GM20000 (cell line): ENCODE measurements at places on chromosomes 6 and 20.
A peak's percentile ranks its signal among the peaks of the same experiment; 100 is the strongest.

DNA sequence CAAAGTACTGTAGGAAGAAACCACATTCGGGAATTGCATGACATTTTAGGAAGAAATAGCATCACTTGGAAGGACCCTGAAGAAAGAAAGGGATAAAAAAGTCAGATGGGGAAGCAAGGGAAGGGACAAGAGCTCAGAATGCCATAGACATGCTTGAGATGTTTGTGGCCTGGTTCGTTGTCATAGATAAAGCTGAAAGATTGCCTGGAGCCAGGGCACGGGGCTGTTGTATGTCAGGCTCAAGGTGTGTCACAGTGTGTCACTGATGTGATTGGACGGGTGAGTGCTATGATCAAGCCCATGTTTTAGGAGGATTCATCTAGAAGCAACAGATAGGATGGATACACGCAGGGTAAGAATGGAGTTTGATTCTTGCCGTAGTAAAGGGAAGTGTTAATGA, 216.2 kb upstream of the SOX4 start:
- no peak for DNase-seq

DNA sequence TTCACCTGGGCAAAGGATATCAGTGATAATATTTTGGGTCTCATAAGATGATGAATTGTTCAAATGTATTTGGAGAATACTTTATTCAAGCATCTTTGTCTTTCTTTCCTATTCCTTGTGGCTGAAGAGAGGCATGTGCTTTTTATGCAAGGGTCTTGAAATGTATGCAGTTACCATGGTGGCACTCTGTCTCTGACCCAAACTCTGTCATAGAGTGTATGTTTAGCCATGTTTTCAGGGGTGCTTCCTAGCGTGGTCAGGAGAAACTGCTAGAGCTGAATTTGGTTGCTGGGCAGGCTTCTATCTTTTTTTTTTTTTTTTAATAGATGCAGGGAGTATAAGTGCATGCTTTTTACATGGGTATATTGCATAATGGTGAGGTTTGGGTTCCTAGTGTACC, 15.4 kb downstream of the UST start:
- DNase-seq = no peak

DNA sequence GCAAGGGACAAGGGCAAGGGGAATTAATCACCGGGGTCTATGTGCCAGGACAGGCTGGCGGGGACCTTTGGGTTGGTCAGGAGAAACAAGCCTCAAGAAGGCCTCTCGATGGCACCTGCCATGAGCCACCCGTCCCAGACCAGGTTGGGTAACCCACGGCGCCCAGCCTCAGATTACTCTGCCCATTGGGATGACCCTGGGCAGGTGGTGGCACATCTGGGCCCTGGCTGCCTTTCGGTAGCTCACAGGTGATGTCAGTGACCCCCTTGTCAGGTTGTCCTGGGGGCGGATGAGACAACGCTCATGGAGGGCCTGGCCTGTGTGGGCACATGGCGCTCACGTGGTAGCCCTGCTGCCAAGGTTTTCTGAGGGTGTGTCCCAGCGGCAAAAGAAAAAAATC, 152.2 kb downstream of the SYCP2 start:
- DNase-seq = no peak

- no peak for DNase-seq
Measured at GRCh38 chr6:56958481-56958880, 3.6 kb downstream of the BEND6 start.

DNA sequence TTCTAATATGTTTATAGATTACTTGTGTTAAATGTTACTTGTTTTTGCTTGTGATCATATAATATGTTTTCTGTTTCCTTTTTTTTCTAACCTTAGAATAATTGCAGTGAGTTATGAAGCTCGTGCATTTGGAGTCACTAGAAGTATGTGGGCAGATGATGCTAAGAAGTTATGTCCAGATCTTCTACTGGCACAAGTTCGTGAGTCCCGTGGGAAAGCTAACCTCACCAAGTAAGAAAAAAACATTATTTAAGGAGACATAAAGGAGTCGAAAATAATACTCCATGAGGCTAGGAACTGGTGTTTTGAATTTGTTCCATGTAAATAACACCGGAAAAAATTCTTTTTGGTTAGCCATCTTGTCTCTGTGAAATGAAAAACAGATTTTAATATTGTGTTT, 6.9 kb downstream of the POLH start:
- DNase-seq = no peak

DNA sequence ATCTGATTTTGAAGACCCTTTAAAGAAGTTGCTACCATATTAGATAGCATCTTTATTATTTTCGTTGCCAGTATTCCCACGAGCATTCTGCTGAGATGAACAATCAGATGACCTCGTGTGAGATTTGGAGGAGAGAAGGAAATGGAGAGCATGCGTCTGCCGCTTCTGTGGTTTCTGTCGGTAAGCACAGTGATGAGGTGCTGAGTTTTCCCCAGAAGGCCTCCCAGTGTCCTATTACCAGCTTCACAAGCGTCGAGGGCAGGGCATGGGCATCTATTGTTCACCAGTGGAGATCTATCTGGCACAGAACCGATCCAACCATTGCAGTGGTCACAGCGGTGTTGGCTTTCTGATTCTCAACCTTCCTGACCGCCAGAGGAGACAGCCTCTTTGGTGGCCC, 29.4 kb downstream of the TRAF3IP2 start:
- DNase-seq = no peak

GRCh38 chr6:108437821-108438220, 122.9 kb upstream of the FOXO3 start:
- no peak for DNase-seq

DNA sequence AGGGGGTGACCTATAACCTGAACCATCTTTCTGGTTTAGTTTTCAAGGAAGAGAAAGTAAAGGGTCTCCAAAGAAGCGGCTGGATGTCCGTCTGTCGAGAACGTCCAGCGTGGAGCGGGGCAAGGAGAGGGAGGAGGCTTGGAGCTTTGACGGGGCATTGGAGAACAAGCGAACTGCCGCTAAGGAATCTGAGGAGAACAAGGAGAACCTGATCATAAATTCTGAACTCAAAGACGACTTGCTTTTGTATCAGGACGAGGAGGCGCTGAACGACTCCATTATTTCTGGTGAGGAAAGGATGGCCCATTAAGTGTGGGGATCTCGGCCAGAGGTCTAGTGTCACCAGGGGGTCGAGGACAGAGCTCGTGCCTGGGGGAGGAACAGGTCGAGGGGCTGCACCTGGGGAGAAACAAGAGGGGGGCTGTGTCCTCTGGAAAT, 159.2 kb downstream of the SYCP2 start:
- DNase-seq = no peak

- no peak for DNase-seq
Measured at GRCh38 chr6:167730441-167730840, 96.3 kb upstream of the AFDN start.

DNA sequence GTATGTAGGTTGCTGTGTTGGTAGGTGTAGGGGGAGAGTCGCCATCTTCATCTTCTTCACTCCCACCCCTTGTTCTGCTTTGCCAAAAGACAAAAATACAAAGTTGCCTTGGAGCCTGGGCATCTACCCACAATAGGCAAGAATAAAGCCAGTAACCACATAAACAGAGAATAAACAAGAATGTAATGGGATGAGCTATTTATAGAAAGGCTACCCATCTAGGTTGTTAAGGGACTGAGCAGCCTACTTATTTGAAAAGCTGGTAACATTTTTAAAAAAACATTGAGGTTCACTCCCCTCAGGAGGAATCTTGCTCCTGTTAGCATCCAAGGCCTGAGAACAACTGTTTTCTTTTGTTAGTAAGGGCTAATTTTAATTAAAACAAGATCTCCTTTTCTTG, 301.4 kb upstream of the STXBP5 start:
- no peak for DNase-seq

- DNase-seq = no peak
Measured at GRCh38 chr6:111113336-111114086, 26.2 kb downstream of the SLC16A10 start.

DNA sequence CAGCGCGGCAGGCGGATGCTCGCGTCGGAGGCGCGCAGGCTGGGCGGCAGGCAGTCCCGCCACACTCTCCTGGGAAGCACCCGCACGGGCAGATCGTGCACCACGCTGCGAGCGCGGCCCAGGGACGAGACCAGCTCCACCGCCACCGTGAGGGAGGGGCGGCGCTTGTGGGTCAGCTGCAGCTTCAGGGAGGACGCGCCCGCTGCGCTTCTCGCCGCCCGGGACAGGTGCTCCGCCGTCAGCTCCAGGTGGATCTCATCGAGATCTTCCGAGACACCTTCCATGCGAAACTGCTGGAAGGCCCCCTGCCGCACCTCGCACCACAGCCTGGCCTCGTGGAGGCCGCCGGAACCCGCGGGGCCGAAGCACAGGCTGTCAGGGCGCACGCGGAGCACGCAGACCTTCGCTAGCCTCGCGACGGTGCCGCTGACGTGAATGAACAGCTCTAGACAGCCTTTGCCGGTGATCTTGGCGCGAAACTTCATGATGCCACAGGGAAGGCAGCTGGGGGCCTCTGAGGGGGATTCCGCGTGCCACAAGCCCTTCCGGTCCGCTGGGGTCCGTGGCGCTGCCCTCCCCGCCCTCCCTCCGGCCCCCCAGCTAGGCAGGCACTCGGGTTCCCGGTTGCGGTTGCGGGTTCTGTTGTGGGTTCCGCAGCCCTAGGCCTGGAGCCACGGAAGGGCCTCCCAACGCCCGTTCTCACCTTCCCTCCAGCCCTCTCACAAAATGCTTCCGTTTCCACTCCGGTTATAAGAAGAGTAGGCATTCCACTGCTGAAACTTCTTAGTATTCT, at the start of gene HUS1B:
Gene HUS1B (minus strand): TSS at position 641 of the 793 bp plus-strand sequence. CDS start 156 bp downstream, at position 485.
- DNase-seq = no peak

- no peak for DNase-seq
Measured at GRCh38 chr20:54110041-54110440, 39.6 kb upstream of the BCAS1 start.

- no peak for DNase-seq
Measured at GRCh38 chr20:48921883-48922820, 641 bp downstream of the ARFGEF2 start.

DNA sequence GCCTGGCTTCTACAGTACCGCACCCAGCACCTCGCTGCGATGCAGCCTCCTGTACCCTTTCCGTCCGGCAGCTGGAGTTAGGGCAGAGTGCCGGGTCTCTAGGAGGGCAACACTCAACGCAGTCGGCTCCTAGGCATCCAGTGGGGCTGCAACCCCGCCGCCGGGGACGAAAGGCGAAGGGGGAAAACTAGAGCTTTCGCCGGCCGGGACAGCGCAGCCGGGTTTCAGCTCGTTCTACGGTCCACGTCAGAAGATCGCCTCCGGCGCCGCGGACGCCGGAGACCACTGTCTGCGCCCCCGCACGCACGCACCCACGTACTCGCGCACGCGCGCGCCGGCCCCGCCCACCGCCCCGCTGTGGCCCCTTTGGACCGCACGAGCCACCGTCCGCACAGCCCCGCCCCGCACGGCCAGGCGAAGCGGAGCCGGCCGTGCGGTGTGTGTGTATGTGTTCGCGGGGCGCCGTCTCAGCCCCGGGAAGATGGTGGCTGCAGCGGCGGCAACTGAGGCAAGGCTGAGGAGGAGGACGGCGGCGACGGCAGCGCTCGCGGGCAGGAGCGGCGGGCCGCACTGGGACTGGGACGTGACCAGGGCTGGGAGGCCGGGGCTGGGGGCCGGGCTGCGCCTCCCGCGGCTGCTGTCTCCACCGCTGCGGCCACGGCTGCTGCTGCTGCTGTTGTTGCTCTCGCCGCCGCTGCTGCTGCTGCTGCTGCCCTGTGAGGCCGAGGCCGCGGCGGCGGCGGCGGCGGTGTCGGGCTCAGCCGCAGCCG, at the start of gene ATRN:
Gene ATRN (plus strand): TSS at position 392 of the 770 bp plus-strand sequence. CDS start 90 bp downstream, at position 482.
- peak; percentile 98 for DNase-seq

DNA sequence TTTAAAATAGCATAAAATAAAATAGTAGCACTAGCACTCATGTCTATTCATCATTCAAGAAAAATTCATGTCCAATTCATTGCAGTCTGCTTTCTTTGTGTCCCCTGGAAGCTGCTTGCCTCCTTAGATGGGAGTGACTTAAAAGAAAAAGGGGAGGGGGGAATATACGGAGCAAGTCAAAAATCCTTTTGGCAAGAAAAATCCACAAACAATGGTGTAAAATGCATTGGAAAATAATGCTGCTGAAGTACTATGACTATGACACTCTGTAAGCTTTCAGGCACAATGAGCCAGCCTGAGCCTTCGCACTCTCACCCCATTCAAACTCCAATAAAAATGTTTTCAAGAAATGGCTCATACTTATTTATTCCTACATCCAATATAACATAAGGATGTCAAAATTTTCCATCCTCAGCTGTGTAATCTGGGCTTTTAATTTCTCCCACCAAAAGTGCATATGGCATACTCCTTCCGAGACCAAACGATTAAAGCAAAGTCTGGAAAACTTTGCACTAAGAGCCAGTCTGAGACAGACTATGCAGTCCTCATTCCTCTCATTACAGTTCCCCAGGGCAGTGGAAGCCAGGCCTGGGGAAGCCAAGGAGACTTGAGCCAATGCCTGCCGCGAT, 790 bp downstream of the NEDD9 start:
- DNase-seq = no peak

- DNase-seq = no peak
Measured at GRCh38 chr6:50961611-50962010, 142.9 kb downstream of the TFAP2B start.

DNA sequence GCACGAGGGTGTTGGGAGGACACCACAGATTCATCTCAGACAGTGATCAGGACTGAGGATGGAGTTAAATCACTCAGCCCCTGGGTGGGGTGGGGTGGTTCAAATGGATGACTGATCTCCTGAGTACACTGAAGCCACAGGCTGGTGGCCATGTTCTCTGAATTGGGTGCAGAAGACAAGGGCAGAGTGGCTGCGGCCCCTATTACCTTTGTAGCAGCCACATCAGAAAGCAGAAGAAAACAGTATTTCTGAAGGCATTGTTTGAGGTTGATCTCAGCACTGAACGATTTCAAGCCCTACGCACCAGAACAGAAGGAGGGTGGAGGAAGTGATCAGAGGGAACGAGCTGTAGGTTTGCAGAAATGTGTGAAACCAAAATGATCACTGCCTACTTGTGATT, 71.6 kb downstream of the SH3BGRL2 start:
- no peak for DNase-seq

- DNase-seq = no peak
Measured at GRCh38 chr20:32153771-32154170, 44.3 kb downstream of the TM9SF4 start.

- DNase-seq = no peak
Measured at GRCh38 chr6:96499781-96500180, 21.8 kb upstream of the UFL1 start.

DNA sequence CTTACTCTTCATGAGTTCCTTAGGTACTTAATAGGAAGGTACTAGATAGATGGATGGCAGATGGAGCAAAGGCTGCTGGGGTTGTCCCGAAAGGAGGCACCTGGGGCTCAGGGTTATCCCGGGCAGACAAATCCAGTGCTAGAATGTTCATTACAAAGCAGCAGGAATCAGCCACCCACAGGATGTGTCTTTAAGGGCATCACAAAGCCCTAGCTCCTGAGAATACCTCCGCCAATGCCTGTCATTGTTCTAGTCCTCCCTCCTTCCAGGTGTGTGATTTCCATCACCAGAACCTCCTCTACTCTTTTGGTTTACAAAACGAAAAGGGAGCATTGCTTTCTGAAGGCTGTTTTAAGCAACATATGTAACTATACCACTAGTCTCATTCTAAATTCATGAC, 138.1 kb downstream of the KIF6 start:
- DNase-seq = no peak
